Hypothalamus (tissue), 51 donors: ENCODE measurements at places on chromosomes 5 and 9.

DNA sequence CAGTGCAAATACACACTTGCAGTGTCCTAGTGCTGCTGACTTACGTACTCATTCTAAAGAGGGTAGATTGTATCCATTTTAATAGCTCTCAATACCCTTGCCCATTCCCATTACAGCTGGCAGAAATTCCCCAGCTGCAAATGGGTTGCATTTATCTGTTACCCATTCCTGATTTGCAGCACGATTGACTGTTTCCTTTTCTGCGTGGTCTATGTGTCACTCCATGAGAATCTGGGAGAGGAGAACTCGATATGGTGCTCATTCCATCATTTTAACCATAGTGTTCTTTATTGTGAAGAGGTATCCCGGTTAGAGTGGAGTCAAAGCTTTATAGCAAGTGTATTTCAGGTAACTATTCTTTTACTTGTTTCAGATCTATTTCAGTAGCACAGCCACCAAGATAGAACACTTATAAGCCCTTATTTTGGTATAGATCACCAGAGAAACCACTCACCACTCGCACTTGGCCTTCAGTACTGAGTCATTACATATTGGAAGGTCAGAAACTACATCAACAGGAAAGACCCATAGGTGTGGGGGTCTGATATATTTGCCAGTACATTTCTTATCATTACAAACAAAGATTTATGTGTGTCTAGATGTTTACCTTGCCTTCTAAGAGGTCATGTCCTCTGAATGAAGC, 139.5 kb downstream of the MUSK start:
- DNase-seq = no peak

GRCh38 chr5:133367071-133367786, 245.1 kb downstream of the FSTL4 start:
- no peak for DNase-seq

DNA sequence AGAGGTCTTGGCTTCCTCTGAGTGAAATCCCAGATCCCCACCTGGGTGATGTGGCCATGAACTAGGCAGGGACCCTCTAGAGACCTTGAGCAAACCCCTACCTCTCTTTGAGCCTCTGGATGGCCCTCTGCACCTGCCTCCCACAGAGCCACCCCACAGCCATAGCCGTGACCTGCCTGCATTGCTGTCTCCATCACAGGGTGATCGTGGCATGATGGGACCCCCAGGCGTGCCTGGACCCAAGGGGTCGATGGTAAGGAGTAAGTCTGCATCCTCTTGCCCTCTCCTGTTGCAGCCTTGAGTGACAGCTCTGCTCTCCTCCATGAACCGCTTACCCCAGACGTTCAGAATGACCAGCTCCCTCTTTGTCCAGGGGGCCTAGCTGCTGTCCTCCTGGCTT, 70.5 kb upstream of the ORM1 start:
- no peak for DNase-seq

- no peak for DNase-seq
Observed at GRCh38 chr5:13632676-13633075, 311.8 kb downstream of the DNAH5 start.

- DNase-seq = no peak
Observed at GRCh38 chr5:60583616-60584015, 116.3 kb downstream of the DEPDC1B start.

DNA sequence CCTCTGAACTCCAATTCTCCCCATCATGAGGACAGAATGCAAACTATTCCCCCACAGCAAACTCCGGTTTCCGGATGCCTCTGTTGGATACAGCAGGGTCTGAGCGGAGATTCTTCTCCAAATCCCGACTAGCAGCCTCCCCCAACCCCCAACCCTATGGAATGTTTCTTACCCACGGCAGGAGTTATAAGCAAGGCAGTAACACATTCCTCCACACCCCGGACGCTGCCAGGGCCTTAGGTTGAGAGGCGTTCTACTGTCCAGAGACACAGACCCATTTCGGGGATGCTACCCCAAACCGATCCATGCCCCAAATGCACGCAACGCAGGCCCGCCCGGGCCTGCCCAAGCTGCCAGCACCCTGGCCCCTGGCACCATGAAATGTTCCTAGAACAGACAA, 85.6 kb upstream of the LMX1B start:
- no peak for DNase-seq
